ENCODE measurements at places on chromosomes 12 and 14. TPM values are rescaled to one million over a fixed set of nuclear protein-coding genes. Genes with fewer than 3 reads are reported as not detected.

DNA sequence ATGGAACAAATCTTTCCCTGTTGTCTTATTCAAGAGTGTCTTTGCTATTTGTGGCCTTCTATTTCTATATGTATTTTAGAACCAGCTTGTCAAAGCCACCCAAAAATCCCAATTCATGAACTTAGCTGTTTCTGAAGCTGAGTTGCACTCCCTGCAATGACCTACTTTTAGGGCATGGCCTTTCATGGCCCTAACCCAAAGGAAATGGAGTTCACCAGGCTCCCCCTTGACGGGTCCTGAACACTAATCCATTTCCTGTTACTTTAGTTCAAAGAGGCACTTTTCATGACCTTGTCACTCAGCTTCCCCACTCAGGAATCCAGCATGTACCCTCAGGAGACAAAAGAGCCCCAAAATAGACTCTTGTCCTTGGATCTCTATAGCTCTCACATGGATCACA is 7.6 kb downstream of the TMED8 start:
- H3K4me3 ChIP-seq: no peak overlapping the region
- no peaks in the 10 kb centered on the region for H3K4me1 ChIP-seq
- no peak for DNase-seq
- no peaks in the 10 kb centered on the region for H3K36me3 ChIP-seq
- H3K27me3 ChIP-seq: no peaks in the 10 kb centered on the region

- DNase-seq: no peak
- no peak overlapping the region for H3K27ac ChIP-seq
Measured at GRCh38 chr14:102424520-102424919, 61.8 kb downstream of the TECPR2 start.

- H3K4me3 ChIP-seq: no peak overlapping the region
- no peak overlapping the region for H3K27ac ChIP-seq
- no peaks in the 10 kb centered on the region for H3K4me1 ChIP-seq
- no peaks in the 10 kb centered on the region for H3K36me3 ChIP-seq
- no peaks in the 10 kb centered on the region for H3K27me3 ChIP-seq
- no peak for DNase-seq
Measured at GRCh38 chr12:87381742-87382141, 647.5 kb downstream of the C12orf50 start.

DNA sequence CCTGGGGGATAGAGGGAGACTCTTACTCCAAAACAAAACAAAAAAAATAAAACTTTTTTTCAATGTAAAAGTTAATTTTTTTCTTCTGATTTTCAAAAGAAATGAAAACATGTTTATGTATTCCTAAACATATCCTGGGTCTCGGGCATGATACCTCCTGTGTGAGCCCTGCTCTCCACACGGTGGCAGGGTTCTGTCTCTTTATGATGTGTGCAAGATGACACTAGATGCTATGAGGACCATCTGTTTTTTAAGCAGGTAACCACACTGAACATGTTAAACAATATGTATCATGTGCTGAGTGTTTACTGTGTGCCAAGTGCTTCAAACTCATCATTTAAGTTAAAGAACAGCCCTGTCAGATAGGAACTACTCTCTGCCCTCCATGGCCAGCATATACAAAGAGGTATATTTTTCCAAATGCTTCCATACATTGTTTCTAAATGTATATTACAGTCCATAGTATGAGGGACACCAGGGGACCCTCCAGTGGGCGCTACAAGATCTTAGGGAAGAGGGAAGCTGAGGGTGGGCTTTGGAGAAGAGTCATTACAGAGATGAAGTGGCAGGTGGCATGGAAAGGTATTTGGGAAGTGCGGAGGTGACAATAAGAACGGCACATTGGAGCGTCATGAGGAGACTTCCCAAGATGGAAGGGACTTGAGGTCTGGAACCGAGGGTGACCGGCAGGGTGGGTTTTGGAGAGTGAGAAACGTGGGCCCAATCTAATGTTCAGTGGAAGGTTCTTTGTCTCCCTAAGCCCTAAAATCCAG is 28.5 kb downstream of the FOS start:
- H3K27me3 ChIP-seq: no peaks in the 10 kb centered on the region
- H3K4me1 ChIP-seq: peaks cover 30% of the 10 kb centered on the region
- H3K36me3 ChIP-seq: no peaks in the 10 kb centered on the region
- no peak overlapping the region for H3K27ac ChIP-seq
- DNase-seq: peak; percentile 43
- no peak overlapping the region for H3K4me3 ChIP-seq

GRCh38 chr12:68031881-68032739 is 42.9 kb downstream of the IFNG-AS1 start:
- no peak overlapping the region for H3K27ac ChIP-seq
- no peaks in the 10 kb centered on the region for H3K27me3 ChIP-seq
- DNase-seq: no peak
- H3K4me3 ChIP-seq: no peak overlapping the region
- H3K4me1 ChIP-seq: no peaks in the 10 kb centered on the region

DNA sequence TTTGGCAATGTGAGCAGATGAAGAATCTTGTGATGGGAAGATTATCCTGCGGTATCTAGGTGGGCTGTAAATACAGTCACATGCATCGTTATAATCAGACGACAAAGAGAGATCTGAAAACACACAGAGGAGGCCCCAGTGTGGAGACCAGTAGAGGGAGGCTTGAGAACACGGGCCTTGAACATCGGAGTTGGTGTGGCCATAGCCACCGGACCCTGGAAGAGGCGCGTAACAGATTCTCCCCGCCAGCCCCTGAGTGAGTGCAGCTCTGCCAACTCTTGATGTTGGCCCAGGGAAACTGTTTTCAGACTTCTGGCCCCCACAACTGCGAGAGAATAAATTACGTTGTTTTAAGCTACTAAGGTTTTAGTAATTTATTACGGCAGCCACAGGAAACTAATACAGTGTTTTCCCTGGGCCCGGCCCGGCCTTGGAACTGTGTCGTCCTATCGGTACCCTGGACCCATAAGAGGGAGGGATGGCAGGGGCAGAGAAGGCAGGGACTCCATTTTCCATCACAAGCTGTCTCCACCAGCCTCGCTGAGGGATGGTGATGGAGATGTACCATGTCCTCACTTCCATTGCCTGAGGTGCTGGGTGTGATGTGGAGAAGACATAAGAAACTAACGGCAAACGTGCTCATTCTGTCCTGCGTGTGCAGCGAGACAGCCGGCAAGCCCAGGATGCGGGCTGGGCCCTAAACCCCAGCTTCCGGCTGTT is 91.6 kb downstream of the NTF3 start:
- no peaks in the 10 kb centered on the region for H3K27me3 ChIP-seq
- no peak for DNase-seq

DNA sequence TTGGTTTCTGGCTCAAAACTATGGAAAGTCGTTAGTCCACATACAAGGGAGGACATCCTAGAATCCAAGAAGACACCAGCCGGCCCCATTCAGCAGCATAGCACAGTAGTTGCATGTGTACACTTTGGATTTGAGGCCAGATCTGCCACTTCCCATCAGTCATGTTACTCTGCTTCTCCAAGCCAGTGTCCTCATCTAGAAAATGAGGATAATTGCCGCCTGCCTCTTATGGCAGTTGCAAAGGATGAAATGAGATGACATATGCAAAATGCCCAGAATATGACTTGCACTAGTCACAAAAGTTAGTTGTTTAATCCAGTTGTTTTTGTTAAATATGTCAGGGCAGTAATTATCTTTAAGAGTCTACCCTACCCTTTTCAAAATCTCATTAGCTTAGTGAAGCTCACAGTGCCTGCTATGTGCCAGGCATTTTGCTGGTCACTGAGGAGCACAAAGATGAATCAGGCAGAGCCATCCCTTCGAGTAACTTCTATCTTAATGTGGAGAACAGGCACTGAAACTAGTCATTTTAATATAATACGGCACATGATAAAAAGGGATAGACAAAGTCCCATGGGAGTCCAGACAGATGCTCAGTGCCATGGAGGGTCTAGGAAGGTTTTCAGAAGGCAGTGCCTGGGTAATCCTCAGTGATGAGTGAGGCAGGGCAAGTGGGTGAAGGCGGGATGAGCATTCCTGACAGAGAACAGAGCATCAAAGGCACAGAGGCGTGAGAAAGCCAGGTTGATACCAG is 6.6 kb upstream of the KRT76 start:
- no peak overlapping the region for H3K4me3 ChIP-seq
- no peaks in the 10 kb centered on the region for H3K4me1 ChIP-seq
- H3K27me3 ChIP-seq: peaks cover 30% of the 10 kb centered on the region
- H3K27ac ChIP-seq: no peak overlapping the region
- no peaks in the 10 kb centered on the region for H3K36me3 ChIP-seq

DNA sequence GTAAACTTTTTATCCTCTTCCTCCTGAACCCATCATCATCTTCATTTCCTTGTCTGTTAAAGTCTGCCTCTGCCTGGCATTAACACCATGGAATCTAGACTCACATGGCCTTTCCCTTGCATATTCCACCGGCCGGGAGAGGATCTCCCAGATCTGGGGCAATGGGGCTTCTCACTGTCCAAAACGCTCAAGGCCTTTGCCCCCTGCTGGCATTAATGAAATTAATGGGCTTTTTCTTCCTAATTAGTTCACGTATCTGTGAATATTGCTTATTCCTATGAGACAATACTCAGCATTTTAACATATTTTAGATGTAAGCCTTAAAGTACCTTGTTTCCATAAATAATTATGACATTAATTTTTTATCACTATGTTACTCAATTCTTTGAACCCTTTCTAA is 42.9 kb upstream of the CAPRIN2 start:
- H3K27ac ChIP-seq: no peak overlapping the region
- no peaks in the 10 kb centered on the region for H3K27me3 ChIP-seq
- peaks cover 21% of the 10 kb centered on the region for H3K4me1 ChIP-seq
- no peaks in the 10 kb centered on the region for H3K36me3 ChIP-seq

GRCh38 chr12:13044002-13044905 is at the start of gene FAM234B:
FAM234B (plus strand) TSS chr12:13044381; CDS start chr12:13044404, 23 bp downstream.
- H3K36me3 ChIP-seq: no peaks in the 10 kb centered on the region
- DNase-seq: peak; percentile 91
- H3K27ac ChIP-seq: peak within 1 kb of the TSS; percentile 68
- H3K4me3 ChIP-seq: peak within 1 kb of the TSS; percentile 100

DNA sequence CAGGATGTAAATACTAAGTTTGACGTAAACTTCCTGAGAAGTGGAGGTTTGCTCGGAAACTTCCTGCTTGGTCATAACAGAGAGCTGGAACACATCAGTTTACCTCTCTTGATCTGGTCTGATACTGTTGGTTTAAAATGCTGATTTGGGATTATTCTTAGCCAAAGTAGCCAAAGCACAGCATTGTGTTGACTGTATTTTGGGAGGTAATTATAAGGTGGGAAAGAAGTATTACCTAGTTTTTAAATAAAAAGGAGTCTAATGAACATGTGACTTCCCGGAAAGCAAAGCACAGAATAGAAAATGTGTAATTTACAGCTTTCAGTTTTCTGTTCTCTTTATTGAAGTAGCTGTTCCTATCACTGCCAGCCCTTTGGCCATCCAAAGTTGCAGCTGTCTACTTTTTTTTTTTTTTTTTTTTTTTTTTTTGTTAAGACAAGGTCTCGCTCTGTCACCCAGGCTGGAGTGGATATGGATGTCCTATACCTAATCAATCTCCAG is 52.2 kb upstream of the SRP54 start:
- H3K27ac ChIP-seq: no peak overlapping the region
- no peaks in the 10 kb centered on the region for H3K27me3 ChIP-seq
- H3K36me3 ChIP-seq: no peaks in the 10 kb centered on the region
- peak; percentile 11 for DNase-seq
- H3K4me1 ChIP-seq: no peaks in the 10 kb centered on the region

DNA sequence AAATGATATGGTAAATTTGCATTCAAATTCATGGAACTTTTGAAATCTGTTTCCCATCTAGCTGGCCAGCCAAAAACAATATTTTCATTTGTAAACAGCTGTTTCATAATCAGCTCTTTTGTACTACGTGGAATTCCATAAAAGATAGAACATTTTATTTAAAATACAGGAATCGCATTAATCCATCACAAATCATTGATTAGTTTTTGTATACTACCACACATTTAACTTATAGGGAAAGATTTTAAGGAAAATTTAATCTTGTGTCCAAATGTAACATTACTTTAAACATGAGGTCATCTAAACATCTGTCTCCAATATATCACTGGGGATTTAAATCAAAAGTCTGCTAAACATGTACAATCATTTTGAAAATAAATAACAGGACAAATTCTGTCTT is 33.5 kb downstream of the SLC25A21 start:
- H3K4me3 ChIP-seq: no peak overlapping the region
- H3K36me3 ChIP-seq: no peaks in the 10 kb centered on the region
- H3K27ac ChIP-seq: no peak overlapping the region
- DNase-seq: no peak
- no peaks in the 10 kb centered on the region for H3K4me1 ChIP-seq

DNA sequence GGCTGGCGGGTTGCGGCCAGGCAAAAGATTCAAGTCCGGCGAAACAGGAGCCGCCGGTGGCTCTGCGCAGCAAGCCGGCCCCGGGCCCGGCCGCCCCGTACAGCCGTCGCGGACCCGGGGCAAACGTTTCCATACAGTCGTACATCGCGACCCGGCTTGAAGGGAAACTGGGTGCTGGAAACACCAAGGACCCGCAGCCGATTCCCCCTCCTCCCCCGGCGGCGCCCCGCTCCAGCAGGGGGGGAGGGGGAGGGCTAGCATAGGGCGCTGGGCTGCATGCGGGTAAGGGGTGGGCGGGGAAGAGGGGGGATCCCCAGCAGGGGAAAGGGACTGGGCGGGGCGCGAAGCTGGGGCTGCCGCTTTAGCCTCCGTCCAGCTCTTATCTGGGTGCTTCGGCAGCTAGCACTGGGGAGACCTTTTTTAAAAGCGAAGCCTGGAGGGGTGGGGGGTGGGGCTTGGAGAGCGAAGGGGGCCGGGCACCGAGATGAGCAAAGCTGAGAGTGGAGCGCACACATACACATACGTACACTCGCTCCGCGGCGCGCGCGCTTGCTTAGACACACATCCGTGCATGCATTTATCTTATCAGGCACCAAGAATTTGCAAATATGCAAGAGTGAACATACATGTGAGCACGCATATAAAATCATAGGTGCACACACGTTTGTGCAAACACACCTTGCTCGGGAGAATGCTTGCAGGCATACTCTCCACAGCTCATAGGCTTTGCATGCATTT is 11.9 kb downstream of the RARG start:
- peak overlapping the region; percentile 99 for H3K27ac ChIP-seq
- DNase-seq: peak; percentile 72
- H3K4me3 ChIP-seq: peak overlapping the region; percentile 81
- peaks cover 87% of the 10 kb centered on the region for H3K4me1 ChIP-seq

The KRT83 gene
- not detected for total RNA-seq
